Activated T-helper 1 cell treated with anti-CD3 and anti-CD28 coated beads, Interleukin-12 subunit alpha, Interleukin-12 subunit beta, Interleukin-2, Interleukin-4 antibody, amounts not matched to agents 30 ng/mL and 10 ng/mL and 1 ng/mL, durations not matched to agents 14 hours and 24 hours and 36 hours (primary cell): ENCODE measurements at places on chromosomes 4 and X. TPM values are rescaled to one million over a fixed set of nuclear protein-coding genes. Genes with fewer than 3 reads are reported as not detected.

SULT1E1 gene
- not detected in 2 replicates for total RNA-seq

CNGA1 gene
- total RNA-seq = not detected in 2 replicates

SEC24D gene
- total RNA-seq = 50.0 and 55.2 TPM in 2 replicates

BLOC1S4 gene
- total RNA-seq = 21.5 and 23.6 TPM in 2 replicates

MTNR1A gene
- total RNA-seq = not detected in 2 replicates

GPRASP3 gene
- total RNA-seq = 0.65 and 0.88 TPM in 2 replicates

ASB9 gene
- not detected in 2 replicates for total RNA-seq

PDE6B gene
- 9.8 and 10.1 TPM in 2 replicates for total RNA-seq

LIMCH1 gene
- not detected in 2 replicates for total RNA-seq

PAGE2B gene
- not detected in 2 replicates for total RNA-seq

TAF9B gene
- total RNA-seq = 14.9 and 15.0 TPM in 2 replicates

HSD17B10 gene
- total RNA-seq = 158 and 161 TPM in 2 replicates

SLC25A43 gene
- 9.8 and 12.6 TPM in 2 replicates for total RNA-seq

FRAS1 gene
- not detected in 2 replicates for total RNA-seq

VCX gene
- total RNA-seq = not detected in 2 replicates

PLXNB3 gene
- 0.21 and 0.81 TPM in 2 replicates for total RNA-seq

NXF2 gene
- not detected in 2 replicates for total RNA-seq

TMPRSS11F gene
- total RNA-seq = not detected in 2 replicates

PRDX4 gene
- total RNA-seq = 75.5 and 83.2 TPM in 2 replicates

IL15 gene
- total RNA-seq = 0.67 and 1.8 TPM in 2 replicates

FAM13A gene
- total RNA-seq = 0.61 and 3.0 TPM in 2 replicates

KCNE5 gene
- total RNA-seq = 0.52 and 0.81 TPM in 2 replicates

HELT gene
- not detected in 2 replicates for total RNA-seq

DCTD gene
- total RNA-seq = 122 and 131 TPM in 2 replicates

TEX13D gene
- 0.05 TPM in 1 of 2 replicates, not detected in the other for total RNA-seq

ERAS gene
- total RNA-seq = not detected in 2 replicates
